ENCODE measurements at places on chromosomes 1 and 21.

- DNase-seq: no peak
Measured at GRCh38 chr1:224851848-224852261, 77.6 kb upstream of the DNAH14 start.

GRCh38 chr1:243230914-243231313 is 24.2 kb downstream of the CEP170 start:
- no peak for DNase-seq

- no peak for DNase-seq
Measured at GRCh38 chr1:66438501-66438900, 95.5 kb upstream of the SGIP1 start.

DNA sequence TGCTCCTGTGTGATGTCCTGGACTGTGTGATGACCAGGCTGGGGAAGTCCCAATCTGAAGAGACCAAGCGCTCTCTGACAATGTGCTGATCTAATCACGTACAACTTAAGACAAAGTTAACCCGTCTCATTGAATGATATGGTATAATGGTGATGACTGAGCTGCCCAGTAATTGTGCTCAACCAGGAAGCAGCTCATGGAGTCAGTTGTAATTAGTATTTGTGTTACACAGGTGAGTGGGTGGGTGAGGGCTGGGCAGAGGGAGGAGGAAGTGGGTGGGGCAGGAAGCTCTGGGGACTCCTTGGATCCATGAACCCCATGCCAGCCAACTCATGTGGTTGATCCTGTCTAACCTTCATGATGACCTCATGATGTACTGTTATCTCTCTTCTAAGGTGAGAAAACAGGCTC is 8.7 kb upstream of the ECE1 start:
- no peak for DNase-seq

DNA sequence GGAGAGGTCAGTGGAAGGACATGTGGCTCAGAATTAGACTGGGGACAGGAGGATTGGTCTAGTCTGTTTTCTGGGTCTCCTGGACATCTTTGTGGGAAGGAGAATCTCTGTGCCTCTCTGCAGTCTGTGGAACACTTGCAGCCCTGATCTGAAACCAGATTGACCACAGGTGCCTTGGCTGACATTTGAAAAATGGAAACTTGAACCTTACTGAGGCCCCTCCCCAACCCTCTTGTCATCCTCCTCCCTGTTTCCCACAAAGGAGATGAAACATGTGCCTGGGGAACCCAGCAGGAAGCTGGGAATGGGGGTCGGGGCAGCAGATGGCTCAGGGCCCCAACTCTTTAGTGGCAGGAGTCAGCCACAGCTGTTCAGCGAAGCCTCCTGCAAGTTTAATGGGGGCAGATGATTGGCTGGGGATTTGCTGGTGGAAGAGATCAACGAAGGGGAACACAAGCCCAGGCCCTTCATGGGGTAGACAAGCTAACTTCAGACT is 18.1 kb downstream of the VASH2 start:
- DNase-seq: no peak

- DNase-seq: no peak
Measured at GRCh38 chr1:29939079-29939478, 702.8 kb downstream of the PTPRU start.

DNA sequence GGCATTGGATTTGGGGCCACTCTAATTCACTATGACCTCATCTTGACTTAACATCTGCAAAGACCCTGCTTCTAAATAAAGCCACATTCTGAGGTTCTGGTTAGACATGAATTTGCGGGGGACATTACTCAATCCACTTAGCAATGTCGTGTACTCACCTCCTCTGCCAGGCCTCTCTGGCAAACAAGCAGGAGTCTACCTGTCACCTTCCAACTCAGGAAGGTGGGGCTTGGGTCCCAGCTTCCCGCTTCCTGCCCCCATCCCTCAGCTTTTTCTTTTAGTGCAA is 177.8 kb downstream of the PSMG1 start:
- DNase-seq: no peak

DNA sequence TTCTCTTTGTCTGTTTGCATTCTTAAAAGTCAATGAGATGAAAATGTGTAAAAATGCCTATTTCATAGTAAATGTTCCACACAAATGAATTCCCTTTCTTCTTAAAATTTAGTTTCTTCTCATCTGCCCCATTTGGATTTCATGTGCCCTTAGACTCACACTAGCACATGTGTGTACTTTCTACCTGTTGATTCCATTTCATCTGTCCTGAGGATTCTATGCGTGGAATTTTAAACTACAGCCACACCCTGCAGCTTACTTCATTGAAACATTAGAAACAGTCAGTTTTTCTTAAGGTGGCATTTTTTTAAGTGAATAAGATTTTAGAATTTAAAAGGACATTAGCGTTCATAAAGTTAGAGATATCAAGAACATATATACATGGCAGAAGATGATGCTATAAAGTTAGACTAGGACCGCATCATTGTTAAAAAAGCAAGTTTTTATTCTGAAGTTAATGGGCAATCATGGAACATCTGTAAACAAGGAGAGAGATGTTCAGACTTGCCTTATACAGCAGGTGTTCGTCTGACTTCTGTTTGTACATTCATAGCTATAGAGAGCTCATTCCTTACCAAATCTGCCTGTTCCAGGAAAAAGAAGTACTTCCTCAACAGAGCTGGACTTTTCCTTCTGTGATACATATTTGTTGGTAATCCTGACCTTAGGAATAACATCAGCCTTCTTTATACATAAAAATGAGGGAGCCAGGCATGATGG is 3.9 kb upstream of the TUT4 start:
- DNase-seq: no peak

- no peak for DNase-seq
Measured at GRCh38 chr1:6578624-6579373, 995 bp upstream of the ZBTB48 start.

Measured in head of caudate nucleus (tissue), 42 donors.